Hindlimb muscle (tissue), 1 donor: ENCODE measurements at places on chromosomes 4 and X.

- DNase-seq: peak; percentile 19
Observed at GRCh38 chrX:21176921-21177571, 197.2 kb upstream of the CNKSR2 start.

- DNase-seq: no peak
Observed at GRCh38 chr4:107792711-107793110, 32.0 kb upstream of the SGMS2 start.

- no peak for DNase-seq
Observed at GRCh38 chr4:48030470-48030869, 13.9 kb downstream of the NIPAL1 start.

DNA sequence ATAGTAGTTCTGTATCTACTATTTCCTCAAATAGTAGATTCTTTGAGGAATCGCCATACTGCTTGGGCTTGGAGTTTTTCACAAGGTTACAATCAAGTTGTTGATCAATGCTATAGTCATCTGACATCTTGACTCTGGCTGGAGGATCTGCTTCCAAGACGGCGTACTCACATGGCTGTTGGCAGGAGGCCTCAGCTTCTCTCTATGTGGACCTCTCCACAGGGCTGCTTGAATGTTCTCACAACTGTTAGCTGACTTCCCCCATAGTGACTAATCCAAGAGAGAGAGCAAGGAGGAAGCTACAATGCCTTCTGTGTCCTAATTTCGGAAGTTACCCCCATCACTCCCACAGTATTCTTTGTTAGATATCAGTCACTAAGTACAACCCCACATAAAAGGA lies 10.3 kb downstream of the EGFL6 start:
- DNase-seq: no peak

DNA sequence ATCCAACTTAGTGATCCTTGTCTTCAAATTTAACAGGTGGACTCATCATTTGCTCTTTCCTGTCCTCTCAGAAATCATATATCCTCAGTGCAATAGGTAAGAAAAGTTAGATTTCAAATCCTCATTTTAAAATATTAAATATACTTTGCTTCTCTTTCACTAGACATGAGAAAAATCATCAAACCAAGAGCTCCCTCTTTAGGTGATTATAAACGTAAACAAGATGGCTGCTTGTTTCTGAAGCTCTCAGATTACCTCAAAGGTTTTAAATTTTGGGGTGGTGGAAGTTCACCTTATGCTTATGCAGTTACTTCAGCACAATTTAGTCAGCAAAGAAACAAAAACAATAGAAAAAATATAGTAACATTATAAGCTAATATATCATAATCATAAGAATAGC lies 27.3 kb downstream of the CSN3 start:
- DNase-seq: peak; percentile 0
